Stimulated activated naive CD8-positive, alpha-beta T cell treated with anti-CD3 and anti-CD28 coated beads, Interleukin-15, Interleukin-2, amounts not matched to agents 100 U/mL and 50 U/mL, for 24 hours (primary cell): ENCODE measurements at places on chromosomes 6 and 20.

DNA sequence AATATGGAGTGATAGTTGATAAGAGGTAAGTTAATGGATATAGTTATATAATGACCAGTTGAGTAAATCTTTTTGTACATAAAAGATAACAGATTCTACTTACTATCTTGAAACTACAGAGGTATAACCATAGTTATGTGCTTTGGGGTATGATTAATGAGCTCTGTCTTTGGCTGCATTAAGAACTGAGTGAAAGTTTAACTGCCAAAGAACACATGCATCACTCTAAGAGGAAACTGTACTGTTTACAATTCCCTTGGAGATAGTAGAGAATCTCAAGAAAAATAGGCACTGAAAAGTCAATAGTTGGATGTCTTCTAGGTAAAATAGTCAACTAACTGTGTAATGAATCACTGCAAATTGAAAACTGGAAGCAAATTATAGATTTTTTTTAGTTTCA, 1129.5 kb downstream of the EPHA7 start:
- DNase-seq: no peak

DNA sequence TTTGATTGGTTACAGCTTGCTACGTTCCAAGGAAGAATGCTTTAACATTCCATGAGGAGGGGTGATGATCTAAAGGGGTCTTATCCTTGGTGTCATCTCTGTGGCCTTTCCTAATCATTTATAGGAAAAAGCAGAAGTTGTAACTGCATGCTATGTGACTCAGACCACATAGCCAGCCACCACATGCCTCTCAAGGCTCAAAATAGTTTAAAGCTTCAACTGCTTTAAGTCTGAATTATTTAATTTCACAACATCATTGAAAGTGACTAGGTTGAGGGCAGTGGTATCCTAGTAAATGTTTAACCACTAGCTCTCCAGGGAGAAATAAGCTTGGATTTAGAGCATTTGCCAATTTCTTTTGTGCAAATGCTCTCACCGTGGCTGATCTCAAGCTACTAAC, 29.7 kb downstream of the MC3R start:
- DNase-seq: no peak

- no peak for DNase-seq
Measured at GRCh38 chr20:43432498-43432897, 25.2 kb upstream of the SRSF6 start.

- no peak for DNase-seq
Measured at GRCh38 chr20:47574616-47575364, 73.1 kb downstream of the NCOA3 start.

DNA sequence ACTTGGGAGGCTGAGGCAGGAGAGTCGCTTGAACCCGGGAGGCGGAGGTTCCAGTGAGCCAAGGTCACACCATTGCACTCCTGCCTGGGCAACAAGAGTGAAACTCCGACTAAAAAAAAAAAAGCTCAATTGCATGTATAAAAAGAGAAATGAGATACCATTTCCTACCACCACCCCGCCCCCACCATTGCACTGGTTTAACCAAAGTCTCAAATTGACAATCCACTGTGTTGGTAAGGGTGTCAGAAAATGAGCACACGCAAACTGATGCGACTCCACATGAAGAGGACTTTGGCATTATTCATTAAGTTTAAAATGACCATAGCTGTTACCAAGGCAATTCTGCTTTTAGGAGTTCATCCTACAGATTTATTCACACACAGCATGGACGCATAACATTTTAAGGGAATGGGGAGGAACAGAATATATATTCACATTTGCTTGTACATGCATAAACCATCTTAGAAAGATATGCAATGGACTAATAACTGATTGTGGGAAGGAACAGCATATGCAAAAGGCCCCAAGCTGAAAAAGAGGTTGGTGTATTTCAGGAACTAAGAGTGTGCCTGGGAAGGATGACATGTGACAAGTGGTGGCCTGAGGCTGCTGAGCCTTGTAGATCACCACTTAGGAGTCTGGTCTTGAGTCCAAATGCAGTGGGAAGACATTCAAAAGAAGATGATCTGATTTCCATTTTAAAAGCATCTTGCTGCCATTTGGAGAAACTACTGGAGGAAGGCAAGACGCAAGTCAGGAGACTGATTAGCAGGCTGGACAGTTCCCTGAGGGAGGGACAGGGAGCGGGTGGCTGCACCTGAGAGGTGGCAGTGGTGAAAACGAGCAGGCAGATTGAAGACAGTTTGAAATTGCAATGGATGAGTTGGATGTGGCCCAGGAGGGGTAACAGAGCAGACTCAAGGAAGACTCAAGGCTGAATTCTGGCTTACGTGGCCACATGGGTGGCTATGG, 37.2 kb upstream of the PTPN1 start:
- DNase-seq: no peak

GRCh38 chr20:9689041-9689440, 149.8 kb downstream of the PAK5 start:
- no peak for DNase-seq

GRCh38 chr6:133408543-133408942, 167.4 kb downstream of the EYA4 start:
- no peak for DNase-seq

DNA sequence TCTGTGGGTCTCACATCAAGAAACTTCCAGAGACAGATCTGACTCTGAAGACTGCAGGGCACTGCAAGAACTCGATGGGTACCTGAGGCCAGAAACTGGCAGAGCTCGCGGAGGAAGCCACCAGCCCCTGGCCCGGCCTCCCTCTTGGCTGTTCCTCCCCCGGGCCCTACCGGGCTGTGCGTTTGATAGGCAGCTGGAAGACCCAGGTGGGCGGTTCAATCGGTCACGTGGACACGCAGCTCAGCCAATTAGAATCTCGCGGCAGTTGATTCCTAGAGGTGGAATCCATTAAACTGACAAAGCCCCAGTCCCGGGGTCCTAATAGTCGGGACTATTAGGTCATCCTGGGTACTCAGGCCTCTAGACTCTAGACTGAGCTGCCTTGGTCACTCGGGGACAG, 154.2 kb upstream of the PROKR2 start:
- no peak for DNase-seq

DNA sequence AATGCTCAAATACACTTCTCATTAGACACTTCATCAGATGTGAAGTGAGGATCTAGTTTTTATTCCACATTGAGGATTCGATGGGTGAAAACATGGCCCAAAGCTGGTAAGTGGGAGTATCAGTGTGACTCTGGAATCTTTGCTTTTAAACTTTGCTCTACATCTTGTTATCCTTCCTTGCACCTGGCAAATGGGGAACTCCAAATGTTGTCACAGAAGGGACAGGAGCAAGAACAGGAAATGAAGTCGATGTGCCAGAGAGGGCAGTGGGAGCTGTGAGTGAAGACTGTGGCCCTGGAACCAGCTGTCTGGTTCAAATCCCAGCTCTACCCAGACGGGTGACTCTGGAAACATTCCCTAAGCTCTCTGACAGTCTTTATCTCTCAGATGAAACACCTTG, 86.7 kb upstream of the AGPAT4 start:
- DNase-seq: no peak

- no peak for DNase-seq
Measured at GRCh38 chr6:169893624-169894023, 142.2 kb downstream of the ERMARD start.

- peak; percentile 57 for DNase-seq
Measured at GRCh38 chr6:21438237-21438985, 155.1 kb upstream of the SOX4 start.

- DNase-seq: peak; percentile 85
Measured at GRCh38 chr6:12008366-12009179, 3.5 kb upstream of the HIVEP1 start.

DNA sequence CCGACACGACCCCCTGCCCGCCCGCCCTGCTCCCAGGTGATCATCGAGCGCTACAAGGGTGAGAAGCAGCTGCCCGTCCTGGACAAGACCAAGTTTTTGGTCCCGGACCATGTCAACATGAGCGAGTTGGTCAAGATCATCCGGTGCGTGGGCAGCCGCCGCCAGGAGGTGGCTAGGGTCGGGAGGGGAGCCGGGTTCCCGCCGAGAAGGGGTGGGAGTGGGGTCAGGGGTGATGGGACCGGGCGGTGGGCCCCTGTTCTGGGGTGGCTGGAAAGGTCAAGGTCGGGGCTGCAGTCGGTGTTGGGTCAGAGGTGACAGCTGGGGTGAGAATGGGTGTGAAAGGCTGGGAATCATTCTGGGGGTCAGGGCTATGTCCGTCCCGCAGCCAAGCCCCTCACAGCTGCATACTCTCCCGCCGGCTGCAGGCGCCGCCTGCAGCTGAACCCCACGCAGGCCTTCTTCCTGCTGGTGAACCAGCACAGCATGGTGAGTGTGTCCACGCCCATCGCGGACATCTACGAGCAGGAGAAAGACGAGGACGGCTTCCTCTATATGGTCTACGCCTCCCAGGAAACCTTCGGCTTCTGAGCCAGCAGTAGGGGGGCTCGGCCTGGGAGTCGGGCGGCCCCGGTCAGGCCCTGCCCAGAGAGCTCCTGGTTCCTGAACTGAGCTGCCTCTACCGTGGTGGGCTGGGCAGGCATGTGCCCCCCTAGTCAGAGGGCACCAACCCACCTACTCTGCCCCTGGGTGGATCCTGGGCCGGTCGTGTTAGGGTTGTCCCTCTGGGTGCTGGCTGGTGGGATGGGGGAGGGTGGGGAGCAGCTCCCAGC, 1.0 kb downstream of the MAP1LC3A start:
- no peak for DNase-seq
